ENCODE measurements at places on chromosomes 13 and 19. TPM values are rescaled to one million over a fixed set of nuclear protein-coding genes. Genes with fewer than 3 reads are reported as not detected.

CELF5 gene
- total RNA-seq: 0.52 TPM

ZNF414 gene
- total RNA-seq: 16.7 TPM

KCTD12 gene
- 1.8 TPM for total RNA-seq

ZNF738 gene
- total RNA-seq: 0.68 TPM

LATS2 gene
- total RNA-seq: 10.5 TPM
